ENCODE measurements at places on chromosomes 7 and 10. TPM values are rescaled to one million over a fixed set of nuclear protein-coding genes. Genes with fewer than 3 reads are reported as not detected.

Gene TSPAN12
- 1.3 TPM for total RNA-seq

Gene STAG3
- total RNA-seq, result 0.40 TPM

Gene HOXA2
- total RNA-seq, result 1.5 TPM

Gene SLC26A3
- not detected for total RNA-seq

Gene TLX1
- not detected for total RNA-seq

Gene OR9A2
- not detected for total RNA-seq

GRCh38 chr7:71221549-71221948, 89.6 kb downstream of the GALNT17 start:
- H3K36me3 ChIP-seq, result no peaks in the 10 kb centered on the region
- no peak overlapping the region for H3K4me3 ChIP-seq
- H3K27ac ChIP-seq, result no peak overlapping the region
- H3K27me3 ChIP-seq, result no peaks in the 10 kb centered on the region

GRCh38 chr10:90890347-90890746, 18.6 kb downstream of the RPP30 start:
- H3K27me3 ChIP-seq, result no peaks in the 10 kb centered on the region
- DNase-seq, result no peak
- no peaks in the 10 kb centered on the region for H3K4me1 ChIP-seq
- H3K4me3 ChIP-seq, result no peak overlapping the region

DNA sequence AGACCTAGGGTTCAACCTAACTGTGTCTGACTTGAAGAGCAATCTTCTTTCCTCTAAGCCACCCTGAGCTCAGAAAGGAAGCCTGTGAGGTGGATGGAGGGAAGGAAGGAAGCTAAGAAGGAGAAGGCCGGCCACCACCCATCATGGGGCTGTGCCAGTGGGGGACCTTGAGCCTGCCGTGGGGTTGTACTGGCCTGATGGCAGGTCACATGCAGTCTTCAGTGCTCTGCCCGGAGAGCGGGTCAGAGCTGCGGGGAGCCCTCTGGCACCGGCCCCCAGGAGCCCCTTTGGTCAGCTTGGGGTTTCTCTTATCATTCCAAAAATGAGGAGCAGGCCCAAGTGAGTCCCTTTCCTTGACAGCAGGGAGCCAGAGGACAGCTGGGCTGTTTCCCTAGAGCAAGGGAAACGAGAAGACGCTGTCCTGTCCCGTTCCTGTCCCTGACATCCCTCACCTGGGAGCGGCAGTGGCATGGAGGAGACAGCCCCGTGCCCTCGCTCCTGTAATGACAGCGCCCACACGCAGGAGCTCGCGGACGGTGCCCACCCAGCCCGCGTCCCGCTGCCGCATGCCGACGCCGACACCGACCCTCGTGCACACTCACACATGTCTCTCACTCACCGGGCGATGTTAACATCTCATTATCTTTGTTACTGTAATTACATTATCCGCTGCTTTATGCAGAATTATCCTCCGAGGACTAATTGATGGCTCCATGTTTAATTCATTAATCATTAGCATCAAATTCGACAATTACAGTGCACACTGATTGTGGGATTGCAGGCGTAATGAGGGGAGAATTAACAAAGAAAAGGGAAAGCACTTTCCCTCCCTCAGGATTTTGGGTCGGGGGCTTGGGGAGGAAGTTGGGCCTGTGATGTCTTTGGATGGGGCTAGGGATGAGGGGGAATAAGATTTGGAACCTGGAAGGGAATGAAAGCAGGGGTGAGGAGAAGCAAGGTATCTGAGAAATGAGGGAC, 31.3 kb downstream of the GBX1 start:
- H3K36me3 ChIP-seq, result peaks cover 69% of the 10 kb centered on the region
- H3K4me3 ChIP-seq, result no peak overlapping the region
- no peak for DNase-seq
- no peaks in the 10 kb centered on the region for H3K27me3 ChIP-seq
- H3K27ac ChIP-seq, result no peak overlapping the region
- no peaks in the 10 kb centered on the region for H3K4me1 ChIP-seq

DNA sequence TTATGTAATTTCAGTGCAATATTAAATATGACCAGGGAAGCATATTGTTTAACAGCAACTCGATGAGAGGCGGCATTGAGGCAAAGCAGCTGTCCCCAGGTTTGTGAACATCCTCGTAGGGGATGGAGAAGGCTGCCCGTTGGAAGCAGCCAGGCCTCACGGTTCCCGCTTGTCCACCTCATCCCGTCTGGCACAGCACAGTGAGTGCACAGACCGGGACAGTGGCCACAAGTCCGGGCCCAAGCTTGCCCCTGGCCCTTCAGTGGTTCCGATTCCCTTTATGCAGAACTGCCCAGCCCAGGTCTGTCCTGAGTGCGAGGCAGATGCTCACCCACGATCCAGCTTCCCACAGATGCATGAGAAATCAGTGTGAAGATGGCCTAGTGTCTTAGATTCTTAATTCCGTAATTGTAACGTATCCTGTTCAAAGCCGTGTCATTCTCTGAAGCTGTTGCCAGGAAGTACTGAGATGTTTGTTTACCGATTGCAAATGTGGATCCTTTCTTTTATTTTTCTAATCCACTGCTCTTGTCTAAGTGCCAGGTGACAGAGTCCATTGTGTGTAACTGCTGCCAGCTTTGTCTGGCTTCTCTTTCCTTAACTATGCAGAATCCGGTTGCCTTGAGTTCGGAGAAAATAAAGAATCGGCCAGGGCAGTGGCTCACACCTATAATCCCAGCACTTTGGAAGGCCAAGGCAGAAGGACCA, 35.5 kb downstream of the PFKP start:
- H3K36me3 ChIP-seq, result peaks cover 7% of the 10 kb centered on the region
- no peak for DNase-seq
- H3K4me1 ChIP-seq, result peaks cover 26% of the 10 kb centered on the region
- H3K27me3 ChIP-seq, result no peaks in the 10 kb centered on the region
- H3K27ac ChIP-seq, result peak overlapping the region; percentile 69

DNA sequence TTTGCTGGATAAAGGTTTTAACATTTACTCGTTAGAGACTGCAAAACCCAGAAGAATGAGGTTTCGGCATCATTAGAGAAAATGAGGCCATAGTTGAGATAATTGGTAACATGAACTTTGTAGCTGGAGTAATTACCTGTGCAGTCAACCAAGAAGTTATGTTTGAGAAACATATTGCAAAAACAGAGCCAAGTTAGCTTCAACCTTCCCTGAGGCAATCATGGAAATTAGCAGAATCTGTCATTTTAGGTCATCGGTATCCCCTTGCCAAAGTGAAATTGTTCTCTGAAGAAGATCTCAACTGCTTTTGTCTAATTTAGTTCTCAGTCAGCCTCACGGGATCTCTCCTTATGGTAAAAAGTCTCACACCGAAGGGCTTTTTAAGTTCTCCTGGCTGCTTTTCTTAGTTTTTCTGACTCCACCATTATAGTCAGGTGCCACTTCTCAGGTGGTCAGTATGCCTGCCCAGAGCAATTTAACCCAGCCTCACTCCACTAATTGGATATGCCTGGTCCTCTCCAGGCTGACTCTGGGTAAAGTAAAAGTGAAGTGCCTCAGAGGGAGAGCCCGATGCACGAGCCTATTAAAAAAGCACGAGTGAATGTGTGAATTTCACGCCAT, 52.5 kb downstream of the NRCAM start:
- no peak for DNase-seq
- H3K4me3 ChIP-seq, result no peak overlapping the region
- peaks cover 16% of the 10 kb centered on the region for H3K4me1 ChIP-seq

GRCh38 chr10:92816091-92816531, 32.2 kb upstream of the EXOC6 start:
- no peak for DNase-seq
- H3K27ac ChIP-seq, result no peak overlapping the region
- H3K4me1 ChIP-seq, result no peaks in the 10 kb centered on the region

- peaks cover 52% of the 10 kb centered on the region for H3K4me1 ChIP-seq
- no peaks in the 10 kb centered on the region for H3K36me3 ChIP-seq
- DNase-seq, result no peak
- peak overlapping the region; percentile 81 for H3K27ac ChIP-seq
- H3K27me3 ChIP-seq, result no peaks in the 10 kb centered on the region
- peak overlapping the region; percentile 49 for H3K4me3 ChIP-seq
Measured at GRCh38 chr10:44976352-44977198, 2.0 kb downstream of the DEPP1 start.

DNA sequence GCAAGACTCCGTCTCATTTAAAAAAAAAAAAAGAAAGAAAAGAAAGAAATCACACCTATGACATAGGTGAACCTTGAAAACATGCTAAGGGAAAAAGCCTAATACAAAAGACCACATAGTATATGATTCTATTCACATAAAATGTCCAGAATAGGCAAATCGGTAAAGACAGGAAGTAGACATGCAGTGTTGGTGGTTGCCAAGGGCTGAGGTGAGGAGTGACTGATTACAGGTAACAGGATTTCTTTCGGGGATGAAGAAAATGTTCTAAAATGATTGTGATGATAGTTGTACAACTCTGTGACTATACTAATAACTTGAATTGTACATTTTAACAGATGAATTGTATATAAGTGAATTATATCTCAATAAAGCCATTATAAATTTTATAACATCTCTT, 3.3 kb downstream of the XPNPEP1 start:
- H3K4me3 ChIP-seq, result no peak overlapping the region
- no peak for DNase-seq
- H3K27me3 ChIP-seq, result no peaks in the 10 kb centered on the region
- no peaks in the 10 kb centered on the region for H3K36me3 ChIP-seq
- peaks cover 9% of the 10 kb centered on the region for H3K4me1 ChIP-seq

GRCh38 chr7:19772841-19773760, at the start of gene TMEM196:
Gene TMEM196, minus strand, starts transcription at chr7:19773617. Its CDS starts 921 bp downstream, at chr7:19772696.
- no peaks in the 10 kb centered on the region for H3K4me1 ChIP-seq
- no peaks in the 10 kb centered on the region for H3K36me3 ChIP-seq
- no peaks in the 10 kb centered on the region for H3K27me3 ChIP-seq
- DNase-seq, result no peak
- H3K27ac ChIP-seq, result no peak within 1 kb of the TSS

- H3K4me1 ChIP-seq, result no peaks in the 10 kb centered on the region
- H3K36me3 ChIP-seq, result peaks cover 38% of the 10 kb centered on the region
- no peak overlapping the region for H3K4me3 ChIP-seq
- H3K27me3 ChIP-seq, result no peaks in the 10 kb centered on the region
- no peak overlapping the region for H3K27ac ChIP-seq
- no peak for DNase-seq
Measured at GRCh38 chr10:7810443-7810842, 7.9 kb upstream of the TAF3 start.

DNA sequence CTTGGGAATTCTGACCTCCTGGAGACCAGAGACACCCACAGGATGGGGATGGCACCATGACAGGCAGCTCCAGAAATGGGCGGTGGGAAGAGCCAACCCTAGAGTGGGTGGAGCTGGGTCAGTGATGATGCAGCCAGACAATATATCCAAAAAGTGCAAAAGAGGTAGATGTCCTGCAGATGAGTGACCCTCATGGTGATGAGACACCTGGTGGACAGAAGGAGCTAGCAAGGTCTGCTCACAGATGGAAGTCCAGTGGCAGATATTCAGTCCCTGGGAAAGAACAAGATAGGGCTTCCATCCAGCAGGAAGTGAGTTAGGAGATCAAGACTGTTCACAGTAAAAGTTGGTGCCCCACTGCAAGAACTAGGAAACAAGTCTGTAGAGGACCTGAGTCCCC, 19.2 kb upstream of the GRB10 start:
- H3K27ac ChIP-seq, result no peak overlapping the region
- H3K4me1 ChIP-seq, result no peaks in the 10 kb centered on the region
- no peak for DNase-seq
- no peak overlapping the region for H3K4me3 ChIP-seq
- H3K36me3 ChIP-seq, result no peaks in the 10 kb centered on the region

GRCh38 chr10:44857363-44858016, 53.6 kb upstream of the TMEM72 start:
- no peaks in the 10 kb centered on the region for H3K4me1 ChIP-seq
- H3K36me3 ChIP-seq, result no peaks in the 10 kb centered on the region
- no peak overlapping the region for H3K27ac ChIP-seq
- no peak for DNase-seq

GRCh38 chr7:17207220-17207619, 91.2 kb upstream of the AHR start:
- no peaks in the 10 kb centered on the region for H3K4me1 ChIP-seq
- H3K36me3 ChIP-seq, result no peaks in the 10 kb centered on the region
- DNase-seq, result no peak

GRCh38 chr10:85979598-85979997, 387.0 kb downstream of the GRID1 start:
- H3K27ac ChIP-seq, result no peak overlapping the region
- no peak for DNase-seq
- no peaks in the 10 kb centered on the region for H3K27me3 ChIP-seq
- H3K4me3 ChIP-seq, result no peak overlapping the region

DNA sequence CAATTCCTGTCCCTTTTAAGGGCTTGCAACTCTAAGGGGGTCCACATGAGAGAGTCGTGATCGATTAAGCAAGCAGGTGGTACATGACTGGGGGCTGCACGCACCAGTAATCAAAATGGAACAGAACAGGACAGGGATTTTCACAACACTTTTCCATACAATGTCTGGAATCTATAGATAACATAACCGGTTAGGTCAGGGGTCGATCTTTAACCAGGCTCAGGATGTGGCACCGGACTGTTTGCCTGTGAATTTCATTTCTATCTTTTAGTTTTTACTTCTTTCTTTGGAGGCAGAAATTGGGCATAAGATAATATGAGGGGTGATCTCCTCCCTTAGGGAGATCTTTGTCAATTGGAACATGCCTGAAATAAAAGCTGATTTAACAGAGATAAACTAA, 370.1 kb downstream of the IPMK start:
- H3K4me3 ChIP-seq, result no peak overlapping the region
- H3K27me3 ChIP-seq, result no peaks in the 10 kb centered on the region
- no peaks in the 10 kb centered on the region for H3K36me3 ChIP-seq

DNA sequence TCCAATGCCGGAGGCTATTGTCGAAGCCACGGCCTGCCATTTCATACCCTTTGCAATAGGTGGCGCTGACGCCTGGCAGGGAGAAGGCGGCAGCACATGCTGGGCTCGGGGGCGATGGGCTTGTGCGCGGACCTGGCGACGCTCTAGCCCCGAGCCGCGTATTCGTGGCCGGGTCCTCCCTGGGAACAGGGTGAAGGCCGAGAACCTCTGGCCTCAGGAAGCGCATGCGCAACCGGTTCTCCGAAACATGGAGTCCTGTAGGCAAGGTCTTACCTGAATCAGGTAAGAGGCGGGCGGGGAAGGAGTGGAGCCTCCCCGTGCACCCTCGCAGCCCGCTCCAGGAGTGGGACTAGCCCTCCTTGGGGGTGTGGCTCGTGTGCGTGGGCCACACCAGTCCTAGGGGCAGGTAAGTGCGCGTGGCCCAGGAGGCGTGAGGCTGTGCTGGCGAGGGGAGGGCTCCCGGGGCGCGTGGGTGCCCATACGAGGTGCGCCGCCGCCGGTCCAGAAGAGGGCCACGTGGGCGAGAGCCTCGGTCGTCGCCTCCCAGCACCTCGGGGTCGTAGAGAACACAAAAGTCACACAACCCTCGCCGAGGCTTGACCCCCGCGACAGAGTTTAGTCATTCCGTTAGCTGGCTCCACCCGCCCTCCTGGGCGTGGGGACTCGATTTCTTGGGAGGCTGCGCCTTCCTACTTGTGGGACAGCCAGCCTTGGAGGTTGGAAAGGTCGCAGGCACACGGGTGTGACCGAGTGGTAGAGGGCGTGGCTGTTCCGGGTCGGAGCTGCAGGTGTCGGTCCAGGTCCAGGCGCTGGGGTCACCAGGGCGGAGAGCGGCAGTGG, 5.6 kb upstream of the MEST start:
- no peak for DNase-seq
- peak overlapping the region; percentile 2 for H3K27ac ChIP-seq
- no peaks in the 10 kb centered on the region for H3K36me3 ChIP-seq
- peak overlapping the region; percentile 68 for H3K4me3 ChIP-seq
- peaks cover 65% of the 10 kb centered on the region for H3K27me3 ChIP-seq

- H3K4me1 ChIP-seq, result peaks cover 4% of the 10 kb centered on the region
- H3K4me3 ChIP-seq, result no peak overlapping the region
- H3K27me3 ChIP-seq, result no peaks in the 10 kb centered on the region
Measured at GRCh38 chr10:32104181-32104580, 48.0 kb upstream of the KIF5B start.

GRCh38 chr10:8044331-8044907, 10.1 kb upstream of the GATA3 start:
- H3K36me3 ChIP-seq, result no peaks in the 10 kb centered on the region
- H3K27ac ChIP-seq, result no peak overlapping the region
- peaks cover 71% of the 10 kb centered on the region for H3K4me1 ChIP-seq
